ENCODE measurements at places on chromosomes 13 and 19. TPM values are rescaled to one million over a fixed set of nuclear protein-coding genes. Genes with fewer than 3 reads are reported as not detected.

DNA sequence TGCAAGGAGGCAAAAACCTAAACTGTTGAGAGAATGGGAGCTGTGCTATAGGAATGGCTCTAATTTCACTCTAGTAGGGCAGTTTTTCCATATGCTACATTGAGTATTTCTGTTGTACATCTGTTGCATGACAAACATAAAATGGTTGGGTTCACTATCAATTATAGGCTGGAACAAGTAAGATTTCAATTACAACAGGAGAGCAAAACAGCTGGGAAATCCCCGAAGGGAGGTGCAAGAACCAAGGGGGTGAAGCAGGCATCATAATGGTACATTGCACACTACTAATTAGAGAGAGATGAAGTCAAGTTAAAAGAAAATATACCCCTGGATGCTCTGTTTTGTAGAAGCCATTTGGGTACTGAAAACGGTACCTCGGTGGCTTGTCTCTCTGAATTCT is 389.5 kb downstream of the PCDH9 start:
- no peaks in the 10 kb centered on the region for H3K4me1 ChIP-seq
- DNase-seq, result no peak
- H3K4me3 ChIP-seq, result no peak overlapping the region
- H3K36me3 ChIP-seq, result no peaks in the 10 kb centered on the region
- no peaks in the 10 kb centered on the region for H3K27me3 ChIP-seq
- no peak overlapping the region for H3K27ac ChIP-seq

DNA sequence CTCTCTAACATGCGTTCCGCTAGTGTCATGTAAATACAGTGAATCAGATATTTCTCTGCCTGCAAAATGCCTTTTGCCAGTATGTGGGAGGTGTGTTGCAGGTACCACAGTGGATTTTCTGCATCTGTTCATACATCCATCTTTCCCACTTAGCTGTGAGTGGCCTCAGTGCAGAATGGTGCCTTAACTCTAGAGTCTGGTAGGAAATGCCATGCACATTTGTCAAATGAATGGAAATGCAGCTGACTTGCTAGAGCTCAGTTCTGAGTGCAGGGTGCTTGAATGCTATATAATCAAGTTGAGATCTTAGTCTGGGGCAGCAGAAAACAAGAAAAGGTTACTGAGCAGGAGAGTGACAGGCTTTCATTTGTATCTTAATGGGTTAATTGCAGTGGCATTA is 68.2 kb downstream of the LRCH1 start:
- H3K4me1 ChIP-seq, result peaks cover 5% of the 10 kb centered on the region
- H3K36me3 ChIP-seq, result no peaks in the 10 kb centered on the region
- no peak overlapping the region for H3K27ac ChIP-seq
- H3K27me3 ChIP-seq, result no peaks in the 10 kb centered on the region
- no peak for DNase-seq

- no peak overlapping the region for H3K27ac ChIP-seq
- H3K27me3 ChIP-seq, result peaks cover 32% of the 10 kb centered on the region
- H3K36me3 ChIP-seq, result no peaks in the 10 kb centered on the region
- no peak overlapping the region for H3K4me3 ChIP-seq
- no peak for DNase-seq
- peaks cover 6% of the 10 kb centered on the region for H3K4me1 ChIP-seq
Observed at GRCh38 chr13:50119591-50119990, 104.3 kb downstream of the KCNRG start.

Gene RFXAP
- total RNA-seq, result 11.5 TPM

GRCh38 chr13:78103936-78104335 is 185.3 kb upstream of the EDNRB start:
- H3K27ac ChIP-seq, result no peak overlapping the region
- no peaks in the 10 kb centered on the region for H3K36me3 ChIP-seq
- no peak for DNase-seq
- H3K4me1 ChIP-seq, result no peaks in the 10 kb centered on the region
- H3K4me3 ChIP-seq, result no peak overlapping the region
- no peaks in the 10 kb centered on the region for H3K27me3 ChIP-seq

Gene SLAIN1
- 37.0 TPM for total RNA-seq

GRCh38 chr13:91133941-91134802 is 213.3 kb upstream of the MIR17HG start:
- H3K4me3 ChIP-seq, result no peak overlapping the region
- no peaks in the 10 kb centered on the region for H3K4me1 ChIP-seq
- no peak overlapping the region for H3K27ac ChIP-seq

DNA sequence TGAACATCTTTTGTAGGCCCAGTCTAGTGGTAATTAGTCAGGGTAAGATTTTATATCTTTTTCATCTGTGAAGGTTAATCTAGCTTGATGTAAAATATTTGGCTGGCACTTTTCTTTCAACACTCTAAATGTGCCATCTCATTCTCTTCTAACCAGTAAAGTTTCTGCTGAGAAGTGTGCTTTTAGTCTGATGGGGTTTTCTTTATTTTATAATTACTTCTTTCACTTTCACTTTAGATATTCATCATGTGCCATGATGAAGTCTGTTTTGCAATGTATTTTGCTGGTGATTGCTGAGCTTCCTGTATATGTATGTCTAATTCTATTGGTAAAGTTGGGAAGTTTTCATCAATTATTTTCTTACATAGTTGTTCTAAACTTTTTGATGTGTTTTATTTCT is 31.9 kb downstream of the ZNF726 start:
- no peaks in the 10 kb centered on the region for H3K36me3 ChIP-seq
- H3K4me3 ChIP-seq, result no peak overlapping the region
- H3K27ac ChIP-seq, result no peak overlapping the region
- H3K27me3 ChIP-seq, result no peaks in the 10 kb centered on the region
- DNase-seq, result no peak
- H3K4me1 ChIP-seq, result no peaks in the 10 kb centered on the region

GRCh38 chr13:25174304-25174703 is 2.2 kb upstream of the AMER2 start:
- H3K4me3 ChIP-seq, result no peak overlapping the region
- H3K27ac ChIP-seq, result no peak overlapping the region
- no peak for DNase-seq
- peaks cover 38% of the 10 kb centered on the region for H3K27me3 ChIP-seq
- peaks cover 8% of the 10 kb centered on the region for H3K4me1 ChIP-seq
